ENCODE measurements at places on chromosomes 16 and 17.

DNA sequence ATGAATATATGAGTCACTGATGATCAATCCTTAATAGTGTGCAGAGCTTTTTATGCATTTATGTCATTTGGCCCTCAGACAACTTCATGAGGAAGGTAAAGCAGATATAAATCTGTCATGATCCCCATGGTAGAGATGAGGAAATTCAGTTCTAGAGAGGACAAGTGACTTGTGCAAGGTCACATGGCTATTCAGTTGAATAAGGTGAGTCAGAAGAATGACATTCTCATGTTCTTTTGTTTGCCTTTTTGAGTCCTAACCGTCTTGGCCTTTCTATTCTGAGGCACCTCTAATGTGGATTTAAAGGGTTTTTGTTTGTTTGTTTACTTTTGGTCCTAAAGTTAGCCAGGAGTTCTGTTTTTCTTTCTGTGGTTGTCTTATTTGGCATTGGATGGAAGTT is 116.2 kb upstream of the ELAC2 start:
- DNase-seq: no peak

GRCh38 chr16:5041600-5042133 is 7.9 kb upstream of the NAGPA start:
- DNase-seq: no peak

GRCh38 chr17:34902831-34903547 is 58.3 kb downstream of the CCT6B start:
- no peak for DNase-seq

- no peak for DNase-seq
Measured at GRCh38 chr16:72195609-72196008, 23.7 kb upstream of the PMFBP1 start.

DNA sequence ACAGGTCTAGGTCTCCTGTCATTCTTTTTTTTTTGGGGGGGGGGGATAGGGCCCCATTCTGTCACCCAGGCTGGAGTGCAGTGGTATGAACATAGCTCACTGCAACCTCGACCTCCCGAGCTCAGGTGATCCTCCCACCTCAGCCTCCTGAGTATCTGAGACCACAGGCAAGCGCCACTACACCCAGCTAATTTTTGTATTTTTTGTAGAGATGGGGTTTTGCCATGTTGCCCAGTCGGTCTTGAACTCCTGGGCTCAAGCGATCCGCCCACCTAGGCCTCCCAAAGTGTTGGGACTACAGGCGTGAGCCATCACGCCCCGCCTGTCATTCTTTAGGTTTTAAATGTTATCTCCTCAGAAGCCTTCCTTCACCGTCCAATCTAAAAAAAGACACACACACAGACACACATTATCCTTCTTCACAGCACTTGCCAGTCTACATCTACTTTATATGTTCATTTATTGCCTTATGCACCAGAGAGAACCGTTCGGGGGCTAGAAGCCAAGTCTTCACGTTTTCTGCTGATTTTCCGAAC is 694 bp downstream of the MRPL27 start:
- DNase-seq: no peak

DNA sequence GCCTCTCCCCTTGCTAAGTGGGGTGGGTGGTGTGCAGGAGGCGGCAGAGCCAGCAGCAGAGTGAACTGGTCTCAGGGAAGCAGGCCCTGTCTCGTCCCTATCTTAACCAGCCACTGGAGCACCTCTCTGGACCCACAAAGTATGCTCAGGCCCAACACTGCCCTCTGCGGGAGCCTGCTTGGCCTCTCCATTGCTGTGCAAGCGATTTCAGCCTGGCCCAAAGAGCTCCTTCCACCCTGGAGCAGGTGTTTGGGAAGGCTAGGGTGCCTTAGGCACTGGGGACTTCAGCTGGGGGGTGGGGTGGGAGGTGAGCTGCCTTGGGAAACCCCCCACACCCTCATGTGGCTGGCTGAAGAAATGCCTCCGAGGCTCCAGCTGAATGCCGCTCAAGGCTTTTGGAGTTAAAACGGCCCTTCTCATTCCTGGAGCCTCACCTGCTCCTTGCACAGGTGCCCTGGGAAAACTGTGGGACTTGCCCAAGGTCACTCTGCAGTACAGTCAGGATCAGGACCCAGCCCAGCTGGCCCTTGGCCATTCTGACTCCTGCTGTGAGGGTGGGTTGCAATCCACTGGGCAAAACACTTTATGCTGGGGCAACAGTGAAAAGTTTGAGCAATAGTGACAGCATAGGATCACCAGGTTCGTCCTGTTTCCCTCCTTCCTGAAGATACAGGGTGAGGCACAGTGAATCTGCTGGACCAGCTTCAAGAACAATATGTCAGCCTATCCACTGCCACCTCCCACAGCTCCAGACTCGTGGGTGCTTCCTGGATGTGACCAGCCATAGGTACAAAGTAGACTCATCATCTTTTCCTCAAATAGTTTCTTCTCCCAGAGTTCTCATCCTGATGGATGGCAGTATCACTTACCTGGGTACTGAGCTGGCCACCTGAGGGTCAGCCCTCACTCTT is 5.9 kb upstream of the UBE2O start:
- no peak for DNase-seq

GRCh38 chr16:19872935-19873334 is 11.7 kb downstream of the GPRC5B start:
- no peak for DNase-seq

- no peak for DNase-seq
Measured at GRCh38 chr16:56970934-56971767, 9.4 kb downstream of the CETP start.

- peak; percentile 33 for DNase-seq
Measured at GRCh38 chr17:80005360-80006338, 30.0 kb downstream of the TBC1D16 start.

GRCh38 chr17:28878158-28878910 is 19.2 kb downstream of the FLOT2 start:
- no peak for DNase-seq

DNA sequence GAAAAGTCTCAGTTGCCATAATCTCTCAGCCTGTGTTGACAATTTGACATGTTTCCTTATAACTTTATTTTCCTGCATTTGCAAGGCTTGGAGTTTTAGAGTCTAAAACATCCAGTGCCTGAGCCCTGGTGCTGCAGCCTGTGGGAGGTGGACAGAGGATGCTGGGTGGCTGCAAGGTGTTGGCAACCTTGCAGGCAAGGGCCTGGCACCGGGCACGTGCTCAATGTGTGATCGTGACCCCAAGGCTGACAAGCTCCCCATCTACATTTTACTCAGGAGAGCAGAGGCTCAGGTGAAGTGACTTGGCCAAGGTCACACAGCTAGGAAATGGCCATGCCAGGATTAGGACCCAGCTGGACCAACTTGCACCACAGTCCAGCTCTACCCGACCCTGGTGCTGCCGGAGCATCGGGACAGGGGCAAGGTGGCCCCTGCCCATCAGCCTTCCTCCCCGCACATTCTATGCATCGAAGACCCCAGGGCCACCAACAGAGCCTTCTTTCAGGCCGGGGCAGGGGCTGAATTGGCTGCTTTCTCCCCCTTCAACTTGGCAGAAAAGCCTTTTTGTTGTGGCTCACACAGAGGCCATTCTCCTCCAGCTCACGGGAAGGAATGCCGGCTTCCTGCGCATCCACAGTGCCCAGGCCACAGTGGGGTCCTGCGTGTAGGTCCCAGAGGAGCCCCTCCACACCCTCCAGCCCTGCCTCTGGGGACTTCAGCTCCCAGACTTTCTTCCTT is 23.1 kb downstream of the MMP15 start:
- no peak for DNase-seq

DNA sequence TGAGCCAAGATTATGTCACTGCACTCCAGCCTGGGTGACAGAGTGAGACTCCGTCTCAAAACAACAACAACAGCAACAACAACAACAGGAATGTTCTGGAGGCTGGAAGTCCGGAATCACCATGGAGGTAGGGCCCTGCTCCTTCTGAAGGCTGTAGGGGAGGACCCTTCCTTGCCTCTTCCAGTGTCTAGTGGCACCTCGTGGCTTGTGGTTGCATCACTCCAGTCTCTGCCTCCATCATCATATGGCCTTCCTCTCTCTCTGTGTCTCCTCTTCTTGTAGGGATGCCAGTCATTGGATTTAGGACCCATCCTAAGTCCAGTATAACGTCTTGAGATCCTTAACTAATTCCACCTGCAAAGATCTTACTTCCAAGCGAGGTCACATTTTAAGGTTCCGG is 14.0 kb downstream of the NAGPA start:
- no peak for DNase-seq

- peak; percentile 67 for DNase-seq
Measured at GRCh38 chr16:77971306-77972061, 50.9 kb upstream of the CLEC3A start.

DNA sequence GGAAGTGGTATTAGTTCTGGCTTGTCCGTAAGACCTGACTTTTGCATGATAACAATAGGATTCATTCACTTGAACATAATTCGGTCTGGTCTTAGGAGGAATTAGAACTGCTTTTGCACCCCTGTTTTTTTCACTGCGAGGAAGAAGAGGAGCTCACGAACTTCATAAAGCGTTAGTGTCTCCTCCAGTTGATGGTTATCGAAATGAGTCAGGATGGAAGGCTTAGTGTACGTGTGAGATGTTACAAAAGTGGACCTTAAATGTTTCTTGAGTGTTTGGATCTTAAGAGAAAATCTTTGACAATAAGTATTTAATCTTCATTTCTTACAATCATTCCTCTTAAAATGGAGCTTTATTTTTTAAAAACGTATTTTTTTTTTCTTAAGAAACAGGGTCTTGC is 52.8 kb downstream of the USP10 start:
- no peak for DNase-seq

GRCh38 chr17:57956291-57957119 is 1.3 kb upstream of the CUEDC1 start:
- peak; percentile 17 for DNase-seq

DNA sequence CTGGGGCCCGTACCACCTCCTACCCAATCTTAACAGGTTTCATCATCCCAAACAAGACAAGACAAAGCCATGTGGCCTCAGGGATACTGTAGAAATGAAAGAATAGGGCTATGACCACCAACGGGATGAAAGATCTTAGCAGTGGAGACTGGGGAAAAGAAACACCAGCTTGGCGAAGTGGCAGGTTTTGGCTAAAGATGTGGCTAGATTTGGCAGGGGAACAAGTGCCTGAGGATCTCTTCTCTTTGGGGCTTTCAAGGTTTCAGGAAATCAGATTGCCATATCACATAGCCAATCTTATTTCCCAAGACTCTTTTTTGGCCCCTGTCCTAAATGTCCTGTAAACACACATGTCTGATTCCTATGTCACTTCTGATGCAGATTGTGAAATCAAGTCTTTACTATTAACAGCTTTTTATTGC is 6.9 kb downstream of the KRT24 start:
- no peak for DNase-seq

GRCh38 chr16:87845213-87845612 is 24.1 kb downstream of the SLC7A5 start:
- DNase-seq: no peak

DNA sequence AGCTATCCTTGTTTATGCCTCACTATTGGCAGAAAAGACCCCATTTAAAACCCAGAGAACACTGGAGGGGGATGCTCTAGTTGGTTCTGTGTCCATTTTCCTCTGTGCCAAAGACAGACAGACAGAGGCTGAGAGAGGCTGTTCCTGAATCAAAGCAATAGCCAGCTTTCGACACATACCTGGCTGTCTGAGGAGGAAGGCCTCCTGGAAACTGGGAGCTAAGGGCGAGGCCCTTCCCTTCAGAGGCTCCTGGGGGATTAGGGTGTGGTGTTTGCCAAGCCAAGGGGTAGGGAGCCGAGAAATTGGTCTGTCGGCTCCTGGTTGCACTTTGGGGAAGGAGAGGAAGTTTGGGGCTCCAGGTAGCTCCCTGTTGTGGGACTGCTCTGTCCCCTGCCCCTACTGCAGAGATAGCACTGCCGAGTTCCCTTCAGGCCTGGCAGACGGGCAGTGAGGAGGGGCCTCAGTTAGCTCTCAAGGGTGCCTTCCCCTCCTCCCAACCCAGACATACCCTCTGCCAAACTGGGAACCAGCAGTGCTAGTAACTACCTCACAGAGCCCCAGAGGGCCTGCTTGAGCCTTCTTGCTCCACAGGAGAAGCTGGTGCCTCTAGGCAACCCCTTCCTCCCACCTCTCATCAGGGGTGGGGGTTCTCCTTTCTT is 56.1 kb downstream of the IGF2BP1 start:
- DNase-seq: no peak

GRCh38 chr17:77754956-77755355 is 203.5 kb upstream of the TNRC6C start:
- no peak for DNase-seq

GRCh38 chr16:85832570-85833218 is 33.2 kb downstream of the COX4I1 start:
- no peak for DNase-seq

DNA sequence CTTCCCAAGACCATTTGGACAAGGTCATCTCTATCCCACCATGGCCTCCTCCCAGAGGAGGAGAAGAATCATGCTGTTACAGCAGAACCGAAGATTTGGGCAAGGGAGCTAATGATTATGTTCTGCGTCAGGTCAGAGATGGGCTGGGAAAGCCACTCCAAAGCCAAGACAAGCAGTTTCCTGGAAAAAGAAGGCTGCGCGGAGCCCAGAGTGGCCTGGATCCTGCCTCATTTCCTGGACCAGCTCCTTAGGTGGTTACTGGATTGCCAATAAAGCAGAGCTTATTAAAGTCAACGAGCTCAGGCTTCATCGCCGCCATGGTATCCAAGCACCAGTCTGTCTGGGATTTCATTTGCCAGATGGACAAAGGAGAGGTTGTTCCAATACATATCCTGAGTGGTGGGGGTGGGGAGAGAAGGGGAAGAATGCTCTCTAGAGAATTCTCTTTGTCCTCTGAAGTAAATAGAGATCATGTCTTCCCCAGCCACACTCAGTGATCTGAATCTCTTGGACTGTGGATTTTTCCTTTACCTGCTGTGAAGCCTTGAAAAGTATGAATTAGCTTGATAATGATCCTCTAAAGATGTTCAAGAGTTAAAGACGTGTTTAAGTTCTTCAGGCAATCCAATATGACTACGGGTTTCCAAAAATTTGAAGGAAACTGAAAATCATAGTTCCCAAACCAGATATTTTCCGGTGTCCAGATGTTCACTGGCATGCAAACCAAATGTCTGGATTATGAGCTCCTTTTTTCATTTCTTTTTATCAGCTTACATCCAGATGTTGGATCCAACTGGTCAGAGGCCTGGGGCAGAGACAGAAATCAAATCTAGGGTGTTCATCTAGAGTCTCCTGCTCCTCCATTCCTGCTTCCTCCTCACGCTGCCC is 17.7 kb downstream of the PRAC1 start:
- DNase-seq: no peak
